ENCODE measurements at places on chromosomes 3 and 15.

DNA sequence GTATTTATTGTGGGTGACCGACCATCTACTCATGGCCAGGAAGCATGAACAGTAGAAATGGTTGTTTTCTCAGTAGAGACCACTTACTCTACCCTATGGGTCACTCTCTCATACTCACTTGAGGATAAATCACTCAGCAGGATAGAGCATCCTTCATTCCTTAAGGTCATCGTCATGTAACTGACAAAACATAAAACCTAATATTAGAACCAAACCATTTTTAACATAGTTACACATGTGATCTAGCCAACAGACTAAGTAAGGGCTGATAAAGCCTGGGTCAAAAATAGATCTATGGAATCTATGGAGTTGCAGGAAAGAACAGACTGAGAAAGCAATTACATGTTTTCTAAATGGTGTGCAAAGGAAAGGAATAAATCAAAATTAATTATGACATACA is 769.1 kb downstream of the NTRK3 start:
- DNase-seq: no peak

GRCh38 chr3:71180524-71180923 is 403.0 kb downstream of the FOXP1 start:
- no peak for DNase-seq

- no peak for DNase-seq
Measured at GRCh38 chr3:136644212-136644611, 108.0 kb downstream of the STAG1 start.

DNA sequence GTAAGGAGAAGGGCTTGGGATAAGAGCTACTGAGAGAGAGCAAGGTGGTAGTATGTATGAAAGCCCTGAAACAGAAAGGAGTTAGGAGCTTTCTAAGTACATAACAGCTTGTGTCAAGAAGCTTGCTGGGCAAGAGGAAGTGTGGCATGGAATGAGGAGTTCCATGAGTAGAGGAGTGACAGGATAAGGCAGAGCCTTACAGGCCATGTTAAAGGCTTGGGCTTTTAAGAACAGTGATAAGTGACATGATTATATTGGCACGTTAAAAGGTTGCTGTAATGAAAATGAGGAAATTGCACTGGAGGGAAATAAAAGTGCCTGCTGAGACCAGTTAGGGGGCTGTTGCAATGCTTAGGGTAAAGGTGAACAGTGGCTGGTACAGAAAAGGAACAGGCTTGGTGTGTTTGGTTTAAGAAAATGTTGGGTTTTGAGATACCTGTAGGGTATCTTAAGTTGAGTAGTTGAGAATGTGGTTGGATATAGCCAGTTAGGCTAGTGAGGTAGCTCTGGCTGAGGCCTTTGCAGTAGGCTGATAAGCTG is 49.0 kb downstream of the MEF2A start:
- no peak for DNase-seq

- no peak for DNase-seq
Measured at GRCh38 chr3:63937661-63938651, 25.8 kb upstream of the SCAANT1 start.

GRCh38 chr3:63353383-63353782 is 75.3 kb downstream of the SYNPR start:
- no peak for DNase-seq

DNA sequence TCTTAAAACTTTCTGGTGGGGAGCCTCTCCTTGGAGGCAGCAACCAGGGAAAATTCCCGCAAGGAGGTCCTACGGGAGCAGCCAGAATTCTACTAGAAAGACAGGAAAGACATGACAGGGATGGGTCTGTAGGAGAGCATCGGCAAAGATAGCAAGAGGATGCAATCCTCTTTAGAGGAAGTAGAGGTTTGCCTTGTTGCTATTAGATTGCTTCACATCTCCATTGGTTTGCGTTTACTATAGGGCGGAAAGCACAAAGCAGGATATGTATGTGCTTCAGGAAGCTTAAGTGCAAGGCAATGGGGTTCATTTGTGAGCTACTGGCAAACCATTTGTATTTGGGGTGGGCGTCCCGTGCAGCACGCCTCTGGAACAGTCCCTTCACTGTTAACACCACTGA is 193.0 kb downstream of the RORA start:
- no peak for DNase-seq

- no peak for DNase-seq
Measured at GRCh38 chr15:85583923-85584390, 203.6 kb downstream of the AKAP13 start.

- DNase-seq: no peak
Measured at GRCh38 chr3:126381966-126382365, 12.7 kb upstream of the CFAP100 start.

DNA sequence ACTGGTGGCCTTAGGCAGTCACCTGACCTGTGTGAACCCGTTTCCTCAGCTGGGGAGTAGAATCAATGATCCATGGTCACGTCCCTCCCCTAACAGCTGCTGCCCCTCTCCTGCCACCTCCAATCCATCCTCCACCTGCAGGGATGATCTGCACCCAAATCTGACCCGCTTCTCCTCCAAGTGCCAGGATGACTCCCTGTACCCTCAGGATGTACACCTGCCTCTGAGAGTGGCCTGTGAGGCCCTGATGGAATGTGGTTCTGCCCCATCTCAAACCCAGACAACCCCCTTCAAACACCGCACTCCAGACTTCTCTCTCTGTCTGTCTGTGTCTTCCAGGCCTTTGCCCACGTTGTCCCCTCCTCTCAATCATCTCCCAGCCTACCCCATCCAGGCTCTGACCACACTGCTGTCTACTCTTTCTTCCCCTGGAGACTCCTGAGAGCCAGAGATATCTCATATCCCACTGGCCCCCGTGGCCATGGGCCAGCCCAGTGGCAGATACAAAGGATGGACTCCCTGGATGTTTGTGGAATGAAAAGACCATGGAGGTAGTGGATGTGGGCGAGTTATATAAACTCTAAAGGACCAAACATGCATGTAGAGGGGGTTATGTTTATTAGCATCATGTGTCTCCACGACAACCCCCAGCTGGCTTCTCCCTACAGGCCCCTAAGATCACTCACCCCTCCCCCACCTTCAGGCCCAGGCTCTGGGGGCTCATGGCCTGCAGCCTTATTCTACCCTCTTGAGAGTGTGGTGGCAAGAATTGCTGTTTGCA is 84.9 kb downstream of the SMAD6 start:
- no peak for DNase-seq

DNA sequence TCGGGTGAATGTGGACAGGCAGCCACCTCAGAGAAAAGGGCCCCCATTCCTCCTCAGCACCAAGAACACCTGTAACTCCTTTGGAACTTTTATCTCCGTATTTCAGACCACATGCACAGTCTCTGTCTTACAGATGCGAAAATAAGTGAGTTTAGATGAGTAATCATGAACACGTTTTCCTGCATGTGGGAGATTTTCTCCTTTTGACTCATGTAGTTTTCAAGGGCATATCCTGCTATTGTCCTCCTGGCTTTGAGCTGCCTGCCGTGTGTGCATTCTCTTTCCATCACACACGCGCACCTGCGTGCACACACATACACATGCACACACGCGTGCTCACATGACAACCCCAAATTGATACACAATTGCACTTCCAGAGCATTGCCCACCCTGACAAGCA is 239.2 kb downstream of the GABRG3 start:
- no peak for DNase-seq

- DNase-seq: no peak
Measured at GRCh38 chr3:53994986-53995603, 103.4 kb upstream of the SELENOK start.

GRCh38 chr3:58291671-58292338 is 14.2 kb upstream of the RPP14 start:
- DNase-seq: no peak

All from DMS 273 treated with DMSO at 0.1 percent for 48 hours (cell line).